ENCODE measurements at places on chromosomes 2 and 18.
A peak's percentile ranks its signal among the peaks of the same experiment; 100 is the strongest.

- no peak for DNase-seq
These were observed 62.6 kb upstream of the ASAP2 start for GRCh38 chr2:9144046-9144445.

DNA sequence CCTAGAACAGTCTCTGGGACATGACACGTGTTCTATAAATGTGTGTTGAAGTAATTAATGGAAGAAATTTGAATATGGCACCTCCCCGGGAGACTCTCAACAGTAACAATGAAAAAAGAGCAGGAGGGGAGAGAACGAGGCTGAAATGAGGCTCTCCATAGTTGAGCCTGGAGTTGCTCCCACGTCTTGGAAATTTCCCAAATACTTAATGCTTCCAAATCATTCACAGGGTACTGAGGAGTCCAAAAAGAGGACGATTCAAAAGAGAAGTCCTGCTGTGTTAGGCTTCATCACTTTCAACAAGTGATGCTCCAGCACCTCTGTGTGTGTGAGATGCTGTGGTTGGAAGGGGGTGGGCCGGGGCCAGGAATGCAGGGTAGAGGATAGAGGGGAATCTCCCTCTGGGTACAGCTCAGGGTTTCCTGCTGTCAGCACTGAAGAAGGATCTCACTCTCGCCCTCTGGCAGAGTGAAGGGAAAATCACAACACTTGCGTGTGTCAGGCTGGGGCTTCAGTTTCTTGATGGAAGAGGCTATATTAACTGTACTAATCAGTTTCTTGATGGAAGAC is 18.1 kb upstream of the ZNF407 start:
- DNase-seq = no peak

- peak; percentile 95 for DNase-seq
These were observed 74.6 kb downstream of the ARL4C start for GRCh38 chr2:234422273-234422732.

- peak; percentile 42 for DNase-seq
These were observed 67.7 kb upstream of the L3MBTL4 start for GRCh38 chr18:6482198-6482977.

- peak; percentile 89 for DNase-seq
These were observed 6.5 kb downstream of the NCAPH start for GRCh38 chr2:96342085-96342484.

- DNase-seq = no peak
These were observed 89.4 kb upstream of the EML6 start for GRCh38 chr2:54634021-54634420.

DNA sequence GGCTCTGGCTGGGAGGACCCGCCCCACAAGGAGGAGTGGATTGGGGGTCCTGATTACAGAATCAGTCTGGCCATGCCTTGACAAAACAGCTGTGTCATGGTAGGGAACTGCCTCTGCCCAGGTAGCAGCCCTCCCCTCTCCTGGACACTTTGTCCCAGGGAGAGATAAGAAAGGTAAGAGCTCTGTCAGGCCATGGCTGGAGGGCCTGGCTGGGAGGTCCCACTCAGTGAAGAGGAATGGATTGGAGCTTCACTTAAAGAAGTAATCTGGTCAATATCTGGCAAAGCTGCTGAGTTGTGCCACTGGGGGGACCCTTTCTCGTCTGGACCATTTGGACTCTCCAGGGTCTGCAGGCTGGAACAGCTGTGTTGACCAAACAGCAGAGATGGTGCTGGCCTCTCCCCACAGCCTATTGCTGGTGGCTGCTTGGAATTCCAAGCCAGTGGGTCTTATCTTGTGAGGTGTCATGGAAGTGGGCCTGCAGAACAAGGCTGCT is 75.4 kb downstream of the EPC2 start:
- DNase-seq = no peak

- no peak for DNase-seq
These were observed 12.6 kb upstream of the RAB17 start for GRCh38 chr2:237603049-237603717.

- no peak for DNase-seq
These were observed 127.6 kb upstream of the LINC00305 start for GRCh38 chr18:64276311-64277090.

- DNase-seq = no peak
These were observed 112.1 kb downstream of the EIPR1 start for GRCh38 chr2:3265471-3265870.

DNA sequence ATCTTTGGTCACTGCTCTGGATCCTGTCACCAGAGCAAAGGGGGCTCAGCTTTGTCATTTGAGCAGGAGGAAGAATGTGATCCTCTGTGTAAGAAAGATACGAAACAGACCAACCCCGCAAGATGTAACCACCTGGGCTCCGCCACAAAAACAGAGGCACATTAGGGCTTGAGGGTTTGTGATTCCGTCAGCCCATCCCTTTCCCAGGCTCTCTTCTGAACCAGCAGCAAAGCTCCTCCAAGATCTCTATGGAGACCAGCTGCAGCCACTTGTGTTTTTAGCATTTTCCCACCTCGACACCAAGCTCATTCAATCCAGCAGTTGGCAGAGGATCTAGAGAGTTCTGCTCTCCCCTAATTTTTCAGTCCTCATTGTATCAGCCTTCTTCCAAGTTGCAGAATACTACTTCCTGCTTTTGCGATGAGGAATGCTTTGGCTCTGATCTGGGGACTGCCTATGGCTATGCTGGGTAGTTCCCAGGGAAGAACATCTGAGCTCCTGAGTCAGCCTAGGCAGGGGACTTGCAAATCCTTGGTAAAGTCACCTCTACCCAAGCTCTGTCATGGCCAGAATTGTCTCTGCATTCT is 139.6 kb upstream of the RAB12 start:
- DNase-seq = peak; percentile 50

DNA sequence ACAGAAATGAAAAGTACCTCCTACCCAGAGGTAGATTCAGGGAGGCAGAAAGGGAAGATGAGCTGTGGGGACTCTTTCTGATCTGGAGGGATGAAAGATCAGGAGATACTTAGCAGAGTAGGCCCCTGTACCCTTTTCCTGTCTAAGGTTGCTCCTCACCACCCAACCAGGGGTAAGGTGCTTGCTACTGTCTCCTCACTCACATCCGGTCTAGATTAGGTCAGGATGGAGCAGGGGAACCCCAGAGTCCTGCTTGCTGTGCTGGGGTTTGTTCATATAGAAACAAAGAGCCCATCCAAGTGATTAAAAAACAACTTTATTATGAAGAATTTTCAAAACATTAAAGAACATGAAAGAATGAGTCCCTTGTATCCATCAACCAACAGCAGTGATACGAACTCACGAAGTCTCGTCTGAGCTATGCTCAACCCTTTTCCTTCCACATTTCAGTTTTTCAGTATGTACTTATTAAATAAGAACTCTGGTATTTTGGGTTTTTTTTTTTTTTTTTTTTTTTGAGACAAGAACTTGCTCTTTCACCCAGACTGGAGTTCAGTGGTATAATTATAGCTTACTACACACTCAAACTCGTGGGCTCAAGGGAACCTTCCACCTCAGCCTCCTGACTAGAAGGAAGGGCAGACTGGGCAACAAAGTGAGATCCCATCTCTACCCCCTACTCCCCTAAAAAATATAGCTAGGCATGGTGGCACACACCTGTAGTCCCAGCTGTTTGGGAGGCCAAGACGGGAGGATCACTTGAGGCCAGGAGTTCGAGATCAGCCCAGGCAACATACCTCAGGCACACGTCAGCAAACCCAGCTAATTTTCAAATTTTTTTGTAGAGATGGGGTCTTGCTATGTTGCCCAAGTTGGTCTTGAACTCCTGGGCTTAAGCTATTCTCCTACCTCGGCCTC is 28.5 kb upstream of the MCFD2 start:
- no peak for DNase-seq

DNA sequence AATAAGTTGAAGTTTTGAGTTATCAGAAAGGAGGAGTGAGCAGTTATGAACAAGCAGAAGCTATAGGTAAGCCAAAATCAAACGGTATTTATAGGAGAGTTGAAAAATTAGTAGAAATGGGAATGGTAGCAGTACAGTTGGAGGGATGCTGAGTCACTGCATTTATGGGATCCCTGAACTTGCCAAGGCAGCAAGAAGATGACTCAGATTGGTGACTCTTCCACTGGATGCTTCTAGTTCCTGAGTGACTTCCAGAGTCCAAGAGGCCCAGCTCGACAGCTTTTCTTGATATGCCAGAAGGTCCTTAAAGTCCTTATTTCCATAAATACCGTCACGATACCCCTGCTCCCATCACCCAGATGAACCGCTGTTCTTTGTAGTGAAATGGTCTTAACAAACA is 31.1 kb upstream of the ACTR3 start:
- DNase-seq = peak; percentile 90

- DNase-seq = peak; percentile 100
These were observed 27.6 kb downstream of the MRPL33 start for GRCh38 chr2:27798948-27799645.

DNA sequence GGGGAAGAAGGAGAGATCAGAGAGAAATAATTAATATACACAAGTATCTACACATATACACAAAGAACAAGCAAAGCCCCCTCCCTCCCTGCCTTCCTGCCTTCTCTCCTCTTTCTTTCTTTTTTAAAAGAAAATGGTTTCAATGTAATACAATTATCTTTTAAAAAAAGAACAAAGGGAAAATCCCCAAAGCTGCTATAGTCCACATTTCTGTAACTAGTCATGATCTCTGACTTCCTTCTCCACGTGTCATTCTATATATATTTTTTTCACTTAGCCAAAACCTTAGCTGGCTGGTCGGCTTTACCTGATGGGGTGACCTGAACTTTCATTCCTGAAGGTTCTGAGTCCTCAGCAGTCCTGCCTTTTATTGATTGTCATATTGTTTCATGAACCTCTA is 44.3 kb downstream of the MAP3K20 start:
- no peak for DNase-seq

- no peak for DNase-seq
These were observed 93.5 kb downstream of the FAM124B start for GRCh38 chr2:224308272-224308911.

GRCh38 chr2:115746151-115746550 is 1303.7 kb downstream of the DPP10 start:
- no peak for DNase-seq

- no peak for DNase-seq
These were observed 72.3 kb downstream of the SLC5A7 start for GRCh38 chr2:108058576-108059137.

GRCh38 chr2:9699139-9700108 is 68.6 kb upstream of the YWHAQ start:
- DNase-seq = peak; percentile 83

DNA sequence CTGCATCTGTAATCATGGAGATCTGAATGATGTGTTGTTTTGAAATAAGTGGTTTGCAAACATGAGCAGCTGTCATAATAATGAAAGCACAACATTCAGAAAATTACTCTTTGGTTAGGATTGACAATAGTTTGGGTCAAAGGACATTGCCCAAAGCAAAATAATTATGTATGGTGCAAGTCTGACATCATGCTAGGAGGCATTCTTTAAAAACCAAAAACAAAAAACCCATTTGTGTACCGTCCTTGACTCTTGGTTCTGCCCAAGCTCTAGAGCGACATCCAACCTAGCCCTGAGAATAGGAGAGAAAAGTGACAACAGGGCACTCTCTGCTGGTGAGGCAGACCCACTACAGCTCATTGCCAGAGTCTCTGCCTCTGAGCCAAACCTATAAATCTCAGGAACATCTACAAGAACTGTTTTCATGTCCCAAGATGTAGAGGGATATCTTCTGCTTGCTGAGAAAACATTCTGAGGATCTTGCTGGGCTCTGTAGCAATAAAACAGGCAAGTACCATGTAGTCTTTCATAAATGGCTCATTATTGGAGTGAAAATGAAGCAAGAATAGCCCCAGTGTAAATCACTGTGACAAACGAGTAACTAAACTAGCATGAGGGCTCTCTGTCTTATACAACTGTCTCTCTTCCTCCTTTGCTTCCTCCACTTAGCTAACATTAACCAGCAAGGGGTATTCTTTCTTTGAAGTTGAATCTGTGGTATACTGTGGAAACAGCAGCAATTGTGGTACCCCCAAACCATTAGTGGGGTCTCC is 266.8 kb upstream of the CXCR4 start:
- DNase-seq = peak; percentile 6

DNA sequence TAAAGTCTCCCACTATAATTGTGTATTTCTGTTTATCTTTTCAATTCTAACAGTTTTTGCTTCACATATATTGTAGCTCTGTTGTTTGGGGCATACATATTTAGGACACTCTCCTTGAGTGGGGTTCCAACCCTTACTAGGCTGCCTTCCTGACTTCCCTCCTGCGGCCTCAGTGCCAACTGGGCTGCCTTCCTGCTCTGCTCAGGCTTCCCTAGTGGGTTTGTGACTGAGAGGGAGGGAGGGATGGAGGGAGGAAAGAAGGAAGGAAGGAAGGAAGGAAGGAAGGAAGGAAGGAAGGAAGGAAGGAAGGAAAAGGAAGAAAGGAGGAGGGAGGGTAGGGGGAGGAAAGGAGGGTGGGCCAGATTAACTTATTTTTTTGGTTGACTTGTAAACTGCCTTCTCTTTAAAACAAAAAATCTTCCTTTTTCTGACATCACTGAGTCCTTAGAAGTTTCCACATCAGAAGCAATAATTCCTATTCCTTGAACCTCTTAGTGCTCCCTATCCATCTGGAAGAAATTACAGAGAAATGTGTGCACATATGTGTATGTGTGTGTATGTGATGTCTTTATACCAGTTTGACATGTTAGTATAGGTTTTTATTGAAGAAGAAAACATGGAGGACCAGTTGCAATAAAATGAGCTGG is 145.4 kb upstream of the PGAP1 start:
- no peak for DNase-seq

DNA sequence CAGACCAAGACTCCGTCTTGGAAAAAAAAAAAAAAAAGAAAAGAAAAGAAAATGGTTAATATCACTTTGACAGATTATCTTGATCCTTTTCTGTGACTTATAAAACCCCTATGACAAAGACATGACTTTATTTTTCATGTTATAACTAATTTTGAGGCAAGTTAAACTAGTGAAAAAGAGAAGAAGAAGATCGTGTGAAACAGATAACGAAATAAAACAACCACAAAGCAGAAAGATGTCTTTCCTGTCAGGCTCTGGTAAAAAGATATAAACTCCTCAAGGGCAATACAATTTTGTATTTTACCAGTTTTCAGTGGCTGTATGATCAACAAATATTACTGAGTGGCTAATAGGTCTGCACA is 13.4 kb upstream of the RBMS1 start:
- DNase-seq = no peak

GRCh38 chr2:136377423-136378382 is 259.8 kb upstream of the CXCR4 start:
- no peak for DNase-seq

DNA sequence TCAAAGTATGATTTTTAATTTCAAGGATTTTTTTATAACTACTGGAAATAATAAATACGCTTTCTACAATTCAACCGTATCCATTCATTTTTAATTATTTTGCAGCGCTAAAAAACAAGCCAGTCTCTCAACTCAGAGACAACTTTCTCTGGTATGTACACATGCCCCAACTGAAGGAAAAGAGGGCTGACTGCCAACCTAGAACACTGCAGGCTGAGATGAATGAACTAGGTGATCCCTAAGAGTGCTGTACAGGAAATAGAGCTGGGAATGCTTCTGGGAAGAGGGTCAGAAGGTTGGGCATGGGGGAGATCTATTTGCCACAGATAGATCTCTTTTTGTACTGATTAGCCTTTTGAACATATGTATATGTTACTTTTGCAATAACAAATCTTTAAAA is 460.1 kb downstream of the NR4A2 start:
- DNase-seq = no peak

GRCh38 chr2:100957996-100958653 is 44.0 kb upstream of the RPL31 start:
- DNase-seq = peak; percentile 95
